NCI-H1105 (cell line): ENCODE measurements at places on chromosomes 16 and 17.
A peak's percentile ranks its signal among the peaks of the same experiment; 100 is the strongest.

DNA sequence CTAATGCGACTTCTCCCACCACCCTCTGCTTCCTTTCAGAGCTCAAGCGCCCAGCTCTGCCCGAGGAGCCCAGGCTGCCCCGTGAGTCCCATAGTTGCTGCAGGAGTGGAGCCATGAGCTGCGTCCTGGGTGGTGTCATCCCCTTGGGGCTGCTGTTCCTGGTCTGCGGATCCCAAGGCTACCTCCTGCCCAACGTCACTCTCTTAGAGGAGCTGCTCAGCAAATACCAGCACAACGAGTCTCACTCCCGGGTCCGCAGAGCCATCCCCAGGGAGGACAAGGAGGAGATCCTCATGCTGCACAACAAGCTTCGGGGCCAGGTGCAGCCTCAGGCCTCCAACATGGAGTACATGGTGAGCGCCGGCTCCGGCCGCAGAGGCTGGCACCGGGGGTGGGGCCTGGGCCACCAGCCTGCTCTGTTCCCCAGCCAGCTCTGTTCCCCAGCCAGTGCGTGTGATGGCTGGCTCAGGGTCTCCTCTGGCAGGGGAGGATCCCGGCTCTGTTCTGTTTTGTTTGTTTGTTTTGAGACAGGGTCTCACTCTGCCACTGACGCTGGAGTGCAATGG is 18.7 kb downstream of the CRISPLD2 start:
- DNase-seq: no peak

GRCh38 chr16:9097266-9098219 is 6.1 kb downstream of the HAPSTR1 start:
- no peak for DNase-seq

DNA sequence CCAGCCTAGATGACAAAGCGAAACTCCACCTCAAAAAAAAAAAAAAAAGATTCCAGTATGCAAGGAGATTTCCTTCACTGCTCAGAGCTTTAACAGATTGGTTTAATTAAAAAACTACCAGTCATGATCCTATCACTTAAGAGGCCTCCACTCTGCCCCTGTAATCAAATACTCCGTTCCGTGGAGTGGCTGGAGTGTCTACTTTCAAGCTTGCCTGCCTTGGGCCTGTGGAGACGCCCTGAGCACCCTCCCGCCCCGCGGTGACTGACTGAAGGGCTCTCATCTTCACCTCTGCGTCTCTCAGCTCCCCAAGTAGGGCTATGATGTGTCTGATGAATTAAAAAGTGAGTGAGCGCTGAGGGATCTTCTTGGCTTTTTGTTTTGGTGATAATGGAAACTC is 25.3 kb upstream of the TRPV3 start:
- no peak for DNase-seq

DNA sequence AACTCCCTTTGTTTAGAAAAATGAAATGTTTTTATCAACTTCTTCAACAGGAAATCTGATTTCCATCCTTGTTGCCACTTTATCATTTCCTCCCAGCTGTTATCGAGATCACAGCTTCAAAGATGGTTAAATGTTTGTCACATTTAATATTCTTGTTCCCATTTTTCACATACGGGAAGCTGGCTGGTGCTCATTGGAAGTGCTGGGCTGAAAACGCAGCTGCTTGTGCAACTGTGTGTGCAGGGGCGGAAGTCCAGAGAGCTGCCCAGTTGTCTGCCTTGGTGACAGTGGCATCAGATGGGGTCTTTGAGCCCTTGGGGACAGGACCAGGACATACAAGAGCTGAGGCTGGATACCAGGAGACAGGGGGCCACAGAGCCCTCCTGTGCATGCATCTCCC is 549.2 kb upstream of the CDH11 start:
- no peak for DNase-seq

- DNase-seq: no peak
Observed at GRCh38 chr17:27825459-27825858, 25.1 kb upstream of the NOS2 start.

GRCh38 chr16:81650982-81651562 is 128.0 kb upstream of the PLCG2 start:
- DNase-seq: peak; percentile 33

DNA sequence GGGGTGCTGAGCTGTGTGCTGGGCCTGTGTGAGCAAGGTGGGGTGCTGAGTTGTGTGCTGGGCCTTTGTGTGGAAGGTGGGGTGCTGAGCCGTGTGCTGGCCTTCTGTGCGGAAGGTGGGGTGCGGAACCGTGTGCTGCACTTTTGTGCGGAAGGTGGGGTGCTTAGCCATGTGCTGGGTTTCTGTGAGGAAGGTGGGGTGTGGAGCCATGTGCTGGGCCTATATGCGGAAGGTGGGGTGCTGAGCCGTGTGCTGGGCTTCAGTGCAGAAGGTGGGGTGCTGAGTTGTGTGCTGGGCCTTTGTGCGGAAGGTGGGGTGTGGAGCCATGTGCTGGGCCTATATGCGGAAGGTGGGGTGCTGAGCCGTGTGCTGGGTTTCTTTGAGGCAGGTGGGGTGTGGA is 555.4 kb upstream of the EEF2KMT start:
- no peak for DNase-seq

DNA sequence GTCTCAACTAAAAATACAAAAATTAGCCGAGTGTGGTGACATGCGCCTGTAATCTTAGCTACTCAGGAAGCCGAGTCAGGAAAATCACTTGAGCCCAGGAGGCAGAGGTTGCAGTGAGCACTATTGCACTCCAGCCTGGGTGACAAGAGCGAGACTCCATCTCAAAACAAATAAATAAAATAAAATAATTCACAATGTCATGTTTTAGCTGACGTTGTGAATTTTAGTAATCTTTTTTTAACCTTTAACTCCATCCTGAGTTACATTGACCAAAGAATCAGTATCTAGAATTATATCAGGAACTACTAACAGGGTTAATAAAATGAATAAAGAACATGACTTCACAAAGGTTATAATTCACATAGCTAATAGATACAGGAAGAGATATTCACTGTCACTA is 5.9 kb downstream of the RBL2 start:
- DNase-seq: no peak

DNA sequence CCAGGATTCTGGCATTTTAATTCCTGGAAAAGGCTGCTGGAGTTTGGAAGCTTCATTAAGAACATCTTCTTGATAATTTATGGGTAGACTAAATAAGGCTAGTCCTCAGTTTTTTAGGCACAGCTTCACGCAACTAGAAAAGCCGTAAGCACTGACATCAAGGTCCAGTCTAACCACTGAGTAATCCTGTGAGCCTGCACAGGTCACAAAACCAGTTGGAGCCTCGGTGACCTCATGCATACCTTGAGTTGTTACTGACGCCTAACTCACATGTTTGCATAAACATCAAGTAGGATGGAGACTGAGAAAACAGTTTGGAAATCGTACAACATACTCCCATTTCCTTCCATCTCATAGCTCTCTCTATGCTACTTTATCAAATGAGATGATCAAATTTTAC is 63.8 kb upstream of the RCVRN start:
- no peak for DNase-seq

- peak; percentile 41 for DNase-seq
Observed at GRCh38 chr17:64777415-64778239, 115.5 kb upstream of the SMURF2 start.

- peak; percentile 69 for DNase-seq
Observed at GRCh38 chr17:4420692-4421131, 13.0 kb upstream of the SPNS3 start.

DNA sequence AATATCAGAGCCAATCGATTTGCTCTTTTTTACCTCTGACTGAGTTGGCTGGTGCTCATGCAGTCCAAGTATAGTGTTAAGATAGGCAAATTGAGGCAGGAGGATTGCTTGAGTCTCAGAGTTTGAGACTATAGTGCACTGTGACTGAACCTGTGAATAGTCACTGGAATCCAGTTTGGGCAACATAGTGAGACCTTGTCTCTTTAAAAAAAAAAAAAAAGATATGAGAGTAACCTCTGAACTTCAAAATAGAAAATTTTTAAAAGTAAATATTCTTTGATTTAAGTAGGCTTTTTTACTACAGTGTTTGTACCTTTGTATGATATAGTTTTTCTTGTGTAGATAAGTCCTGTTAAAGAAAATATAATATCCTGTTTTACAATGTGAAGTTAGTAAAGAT is 3.4 kb downstream of the CCP110 start:
- DNase-seq: no peak

DNA sequence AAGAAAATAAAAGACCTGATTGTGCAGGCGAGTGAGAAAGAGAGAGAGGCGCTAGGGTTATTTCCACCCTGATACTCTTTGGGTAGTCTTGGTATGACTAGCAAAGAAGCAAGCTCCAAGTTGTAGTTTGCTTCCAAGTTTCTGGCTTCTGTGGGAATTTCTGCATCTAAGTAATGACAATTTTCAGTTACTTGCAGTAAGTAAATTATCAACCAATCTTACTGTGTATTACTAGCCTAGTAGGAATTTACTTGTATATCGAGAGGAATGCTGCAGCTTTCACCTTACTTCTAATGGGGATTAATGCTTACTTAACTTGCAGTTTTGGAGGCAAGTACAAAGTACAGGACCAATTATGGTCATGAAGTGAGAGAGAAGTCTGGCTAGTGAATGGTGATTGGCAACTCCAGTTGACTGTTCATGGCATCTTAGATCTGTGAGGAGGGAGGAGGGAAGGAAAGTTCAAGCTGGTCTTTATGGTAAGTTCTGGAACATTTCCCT is 31.9 kb downstream of the TENT4B start:
- DNase-seq: no peak

DNA sequence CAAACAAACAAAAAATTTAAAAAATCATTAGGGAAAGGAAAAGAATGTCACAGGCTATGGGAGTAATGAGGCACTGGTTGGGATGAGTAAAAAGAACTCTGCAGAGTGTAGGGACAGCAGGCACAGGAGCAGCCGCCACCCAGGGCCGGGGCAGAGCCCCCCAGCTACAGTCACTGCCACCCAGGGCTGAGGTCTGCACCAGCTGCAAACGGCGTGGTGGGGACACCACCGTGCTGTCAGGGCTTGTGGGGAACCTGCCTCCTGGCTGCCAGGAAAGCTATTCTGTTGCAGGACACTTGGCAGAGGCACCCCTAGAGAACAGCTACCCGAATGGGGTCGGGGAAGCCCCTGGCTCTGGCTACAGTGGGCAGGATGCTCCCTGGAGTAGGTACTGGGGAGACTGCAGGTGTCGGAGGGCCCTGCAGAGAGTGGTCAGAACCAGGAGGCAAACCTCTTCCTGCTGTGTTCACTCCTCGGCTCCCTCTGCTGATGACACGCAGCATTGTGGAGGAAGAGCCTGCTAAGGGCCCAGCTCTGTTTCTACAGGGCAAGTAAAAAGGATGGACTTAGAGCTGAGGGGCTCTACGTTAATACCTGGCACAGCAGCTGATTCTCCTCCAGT is 32.3 kb upstream of the CAPN15 start:
- DNase-seq: peak; percentile 11

GRCh38 chr16:159136-159849 is 6.5 kb upstream of the HBM start:
- no peak for DNase-seq

DNA sequence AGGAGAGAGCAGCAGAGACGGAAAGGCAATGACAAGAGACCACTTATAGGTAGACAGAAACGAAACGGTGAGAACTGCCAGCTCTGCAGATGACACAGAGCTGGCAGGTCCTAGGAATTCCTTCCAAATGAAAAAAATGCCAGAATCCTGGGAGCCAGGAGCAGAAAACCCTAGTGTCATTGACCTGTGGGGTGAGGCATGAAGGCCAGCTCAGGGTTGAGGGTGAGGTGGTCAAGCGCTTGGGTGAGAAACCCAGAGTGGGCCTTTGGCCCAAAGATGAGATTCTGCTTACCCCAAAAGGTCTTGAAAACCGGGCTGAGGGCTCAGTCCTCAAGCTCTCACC is 9.2 kb downstream of the HIC1 start:
- no peak for DNase-seq

- DNase-seq: no peak
Observed at GRCh38 chr17:75637143-75637538, 3.9 kb downstream of the SMIM5 start.

DNA sequence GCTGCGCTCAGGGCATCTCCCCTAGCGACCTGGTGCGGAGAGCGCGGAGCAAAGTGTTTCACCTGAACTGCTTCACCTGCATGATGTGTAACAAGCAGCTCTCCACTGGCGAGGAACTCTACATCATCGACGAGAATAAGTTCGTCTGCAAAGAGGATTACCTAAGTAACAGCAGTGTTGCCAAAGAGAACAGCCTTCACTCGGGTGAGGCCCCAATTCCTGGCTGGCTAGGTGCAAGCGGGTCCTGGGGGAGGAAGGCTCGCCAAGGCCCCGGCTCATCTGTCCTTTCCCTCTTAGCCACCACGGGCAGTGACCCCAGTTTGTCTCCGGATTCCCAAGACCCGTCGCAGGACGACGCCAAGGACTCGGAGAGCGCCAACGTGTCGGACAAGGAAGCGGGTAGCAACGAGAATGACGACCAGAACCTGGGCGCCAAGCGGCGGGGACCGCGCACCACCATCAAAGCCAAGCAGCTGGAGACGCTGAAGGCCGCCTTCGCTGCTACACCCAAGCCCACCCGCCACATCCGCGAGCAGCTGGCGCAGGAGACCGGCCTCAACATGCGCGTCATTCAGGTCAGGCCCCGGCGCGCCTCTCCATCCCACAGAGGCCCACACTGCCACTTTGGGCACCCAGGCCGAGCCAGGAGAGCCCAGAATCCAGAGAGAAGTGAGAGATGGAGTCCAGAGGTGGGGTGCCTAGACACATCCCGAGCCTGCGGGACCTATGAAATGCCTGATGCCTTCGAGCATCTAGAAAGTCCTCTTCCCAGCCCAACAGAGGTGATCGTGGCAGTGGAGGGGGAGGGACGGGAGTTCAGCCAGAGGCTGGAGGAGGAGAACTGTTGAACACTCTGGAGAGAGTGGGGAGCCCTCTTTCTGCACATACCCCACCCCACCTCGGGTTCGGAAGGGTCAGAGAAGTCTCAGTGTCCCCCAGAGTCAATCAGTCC is 3.3 kb downstream of the LHX1 start:
- no peak for DNase-seq

GRCh38 chr17:75182319-75182568 is 515 bp downstream of the SUMO2 start:
- DNase-seq: no peak

GRCh38 chr16:79580453-79581191 is 19.9 kb downstream of the MAF start:
- DNase-seq: no peak

DNA sequence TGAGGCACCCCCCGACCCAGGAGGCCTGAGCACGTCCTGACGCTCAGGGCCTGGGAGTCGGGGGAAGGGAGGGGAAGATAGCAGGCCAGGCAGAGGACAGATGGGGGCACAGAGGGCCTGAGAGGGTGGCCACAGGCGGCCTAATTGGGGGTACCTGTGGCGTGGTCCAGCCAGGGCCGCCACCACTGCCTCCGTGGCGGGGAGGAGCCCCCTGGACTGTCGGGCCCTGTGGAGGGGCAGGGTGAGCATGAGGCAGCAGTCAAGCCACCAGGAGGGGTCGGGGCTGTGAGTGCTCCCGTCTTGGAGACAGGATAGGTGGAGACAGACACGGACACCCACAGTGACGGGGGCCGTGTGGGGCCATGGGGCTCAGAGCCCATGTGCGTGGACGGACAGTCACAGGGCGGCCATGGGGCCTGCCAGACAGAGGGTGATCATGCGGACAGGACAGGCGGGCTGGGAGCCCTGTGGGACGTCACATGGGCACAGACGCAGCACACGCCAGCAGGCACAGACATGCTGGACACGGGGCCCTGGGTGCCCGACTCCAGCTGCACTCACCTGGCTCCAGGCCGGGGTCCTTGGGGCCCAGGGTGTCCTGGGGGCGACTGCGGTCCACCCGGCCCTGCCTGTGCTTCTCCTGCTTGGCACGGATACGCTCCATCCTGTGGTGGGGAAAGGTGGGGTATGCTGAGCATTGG is 18.7 kb downstream of the CTU2 start:
- DNase-seq: no peak

- DNase-seq: no peak
Observed at GRCh38 chr16:73739049-73739769, 557.4 kb upstream of the PSMD7 start.

- no peak for DNase-seq
Observed at GRCh38 chr17:78665952-78666920, 89.0 kb upstream of the DNAH17 start.
